ENCODE measurements at places on chromosomes 11 and 22.

- no peak for DNase-seq
Observed at GRCh38 chr11:9214765-9215164, 50.4 kb downstream of the DENND5A start.

- no peak for DNase-seq
Observed at GRCh38 chr11:75656044-75656727, 12.7 kb downstream of the MAP6 start.

DNA sequence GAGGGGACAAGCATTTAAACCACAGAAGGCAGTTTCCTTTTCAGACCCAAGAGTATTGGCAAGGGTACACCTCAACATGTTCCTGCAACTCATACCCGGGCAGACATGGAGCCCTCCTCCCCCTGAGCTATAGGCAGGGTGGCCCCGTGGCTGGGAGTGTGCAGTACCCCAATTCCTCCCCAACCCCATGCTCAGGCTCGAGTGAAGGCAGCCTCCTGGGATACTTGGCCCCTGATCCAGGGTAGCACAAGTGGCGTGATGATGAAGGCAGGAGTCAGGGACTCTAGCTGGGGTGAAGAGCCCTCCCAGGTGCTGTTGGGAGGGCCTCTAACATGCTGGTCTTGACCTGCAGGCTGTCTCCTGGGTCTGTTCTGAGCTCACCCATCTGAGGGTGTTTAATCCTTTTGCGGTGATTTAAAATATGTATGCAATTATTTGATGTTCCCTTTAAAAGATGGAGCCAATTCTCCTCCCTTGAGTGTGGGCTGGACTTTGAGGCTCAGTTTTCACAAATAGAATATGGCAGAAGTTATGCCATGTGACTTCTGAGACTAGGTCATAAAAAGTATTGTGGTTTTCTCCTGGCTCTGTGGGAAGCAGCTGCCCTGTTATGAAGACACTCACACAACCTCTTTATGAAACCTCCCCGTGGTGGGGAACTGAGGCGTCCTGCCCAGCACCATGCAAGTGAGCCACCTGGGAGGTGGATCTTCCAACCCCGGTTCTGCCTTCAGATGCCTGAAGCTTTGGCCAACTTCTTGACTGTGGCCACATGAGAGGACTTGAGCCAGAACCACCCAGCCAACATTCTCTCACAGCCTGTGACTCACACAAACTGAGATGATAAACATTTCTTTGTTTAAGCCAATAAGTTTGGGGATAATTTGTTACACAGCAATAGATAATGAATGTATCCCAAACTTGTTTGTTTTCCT is 54.7 kb upstream of the NECTIN1 start:
- DNase-seq = no peak

DNA sequence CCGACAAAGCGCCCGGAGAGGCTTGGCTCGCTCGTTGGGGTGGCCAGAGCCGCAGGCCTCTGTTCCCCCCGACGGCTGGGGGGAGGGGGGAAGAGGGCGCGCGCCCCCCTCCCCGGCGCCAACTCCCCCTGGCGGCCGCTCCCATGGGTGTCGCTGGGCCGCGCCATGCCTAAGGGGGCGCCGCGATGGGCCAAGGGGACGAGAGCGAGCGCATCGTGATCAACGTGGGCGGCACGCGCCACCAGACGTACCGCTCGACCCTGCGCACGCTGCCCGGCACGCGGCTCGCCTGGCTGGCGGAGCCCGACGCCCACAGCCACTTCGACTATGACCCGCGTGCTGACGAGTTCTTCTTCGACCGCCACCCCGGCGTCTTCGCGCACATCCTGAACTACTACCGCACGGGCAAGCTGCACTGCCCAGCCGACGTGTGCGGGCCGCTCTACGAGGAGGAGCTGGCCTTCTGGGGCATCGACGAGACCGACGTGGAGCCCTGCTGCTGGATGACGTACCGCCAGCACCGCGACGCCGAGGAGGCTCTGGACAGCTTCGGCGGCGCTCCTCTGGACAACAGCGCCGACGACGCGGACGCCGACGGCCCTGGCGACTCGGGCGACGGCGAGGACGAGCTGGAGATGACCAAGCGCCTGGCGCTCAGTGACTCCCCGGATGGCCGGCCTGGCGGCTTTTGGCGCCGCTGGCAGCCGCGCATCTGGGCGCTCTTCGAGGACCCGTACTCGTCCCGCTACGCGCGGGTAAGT is 1.4 kb downstream of the KCNC1 start:
- no peak for DNase-seq

GRCh38 chr11:36605221-36606216 is 7.5 kb upstream of the RAG2 start:
- no peak for DNase-seq

DNA sequence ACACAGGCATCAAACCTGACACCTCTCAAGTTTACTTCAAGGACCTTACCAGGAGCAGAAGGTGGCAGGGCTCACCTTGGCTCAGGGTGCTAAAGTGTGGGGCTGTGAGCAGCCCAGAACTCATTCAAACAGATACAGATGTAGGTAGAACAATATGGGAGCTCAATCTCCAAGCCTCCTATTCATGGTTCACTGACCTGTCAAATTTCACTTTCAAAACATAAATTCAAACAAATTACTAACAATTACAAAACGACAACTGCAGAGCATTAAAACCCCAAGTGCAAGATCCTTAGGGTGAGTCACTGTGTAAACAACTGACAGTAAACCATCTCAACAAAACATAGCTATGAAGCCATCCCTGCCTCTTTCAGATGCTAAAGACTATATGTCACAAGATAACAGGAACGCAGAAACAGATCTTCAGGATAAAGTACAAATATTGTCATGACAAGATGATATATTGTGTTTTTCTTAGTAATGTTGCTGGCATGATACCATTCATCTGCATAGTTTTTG is 303.5 kb upstream of the ANO3 start:
- DNase-seq = no peak

DNA sequence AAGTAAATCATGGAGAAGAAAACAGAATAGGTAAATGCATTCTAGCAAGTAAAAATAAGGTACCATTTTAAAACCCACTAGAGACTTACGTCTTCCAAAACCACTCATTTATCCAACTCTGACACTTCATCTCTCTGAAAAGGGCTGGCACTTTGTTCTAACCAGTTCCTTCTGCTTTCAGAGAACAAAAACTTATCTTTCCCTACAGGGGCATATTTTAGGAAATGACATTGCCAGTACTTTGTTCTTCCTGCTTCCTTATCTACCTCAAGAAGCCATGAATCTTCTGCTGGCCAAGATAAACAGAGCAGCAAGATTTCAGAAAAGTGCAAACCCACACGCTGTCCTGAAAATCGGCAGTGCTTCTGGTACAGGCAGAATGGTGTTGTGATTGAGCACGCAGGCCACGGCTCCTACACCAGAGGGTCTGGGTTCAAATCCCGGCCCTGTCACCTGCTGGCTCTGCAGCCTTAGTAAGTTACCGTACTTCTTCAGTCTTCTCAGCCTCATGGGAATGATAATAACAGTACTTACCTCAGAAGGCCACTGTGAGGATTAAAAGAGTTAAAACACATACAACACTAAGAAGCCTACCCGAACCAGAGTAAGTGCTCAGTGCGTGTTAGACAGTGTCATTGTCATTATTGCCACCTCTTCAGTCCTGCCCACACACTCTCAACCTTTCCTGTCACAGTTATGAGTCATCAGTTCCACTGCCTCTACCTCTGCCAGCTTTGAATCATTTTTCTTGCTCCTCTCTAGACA is 11.0 kb downstream of the MPZL3 start:
- peak; percentile 39 for DNase-seq

- no peak for DNase-seq
Observed at GRCh38 chr22:30045494-30045887, 34.8 kb upstream of the HORMAD2 start.

DNA sequence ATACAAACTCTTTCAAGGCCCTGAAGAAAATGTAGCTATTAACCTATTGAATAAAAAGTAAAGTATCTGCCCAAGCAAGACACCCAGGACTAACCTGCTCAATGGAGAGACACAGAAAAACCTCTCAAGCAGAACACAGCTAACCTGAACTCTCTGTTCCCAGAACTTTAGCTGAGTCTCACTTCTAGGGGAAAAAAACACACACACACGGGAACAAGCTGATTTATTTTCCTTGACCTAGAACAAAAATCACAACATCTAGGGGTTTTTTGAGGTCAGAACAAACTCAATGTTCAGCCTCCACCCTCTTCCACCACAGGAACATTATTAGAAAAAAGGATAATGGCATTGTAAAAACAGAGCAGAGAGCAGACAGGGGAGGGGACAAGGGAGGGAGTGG is 121.6 kb downstream of the BBOX1 start:
- no peak for DNase-seq

- no peak for DNase-seq
Observed at GRCh38 chr22:48926643-48927042, 901.0 kb downstream of the BRD1 start.

DNA sequence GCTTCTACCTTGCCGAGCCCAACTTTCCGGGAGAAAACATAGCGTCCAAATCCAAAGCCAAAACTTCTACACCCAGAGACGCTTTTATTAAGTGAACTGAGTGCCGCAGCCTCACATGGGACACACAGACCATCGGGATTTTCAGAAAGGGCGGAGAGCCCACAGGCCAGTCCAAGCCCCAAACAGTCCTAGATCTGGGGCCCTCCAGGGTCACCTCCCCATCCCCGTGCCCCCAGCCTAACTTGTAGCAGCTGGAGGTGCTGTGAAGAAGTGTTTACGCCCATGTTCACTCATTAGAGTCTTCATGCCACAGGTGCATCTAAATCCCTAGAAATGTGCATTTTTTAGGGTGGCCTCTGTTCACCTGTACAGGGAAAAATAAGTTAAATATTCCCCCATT is 14.1 kb upstream of the ADORA2A start:
- DNase-seq = no peak

GRCh38 chr11:41897991-41898390 is 438.5 kb upstream of the LRRC4C start:
- no peak for DNase-seq

GRCh38 chr11:72848846-72849466 is 34.7 kb downstream of the ATG16L2 start:
- DNase-seq = no peak

DNA sequence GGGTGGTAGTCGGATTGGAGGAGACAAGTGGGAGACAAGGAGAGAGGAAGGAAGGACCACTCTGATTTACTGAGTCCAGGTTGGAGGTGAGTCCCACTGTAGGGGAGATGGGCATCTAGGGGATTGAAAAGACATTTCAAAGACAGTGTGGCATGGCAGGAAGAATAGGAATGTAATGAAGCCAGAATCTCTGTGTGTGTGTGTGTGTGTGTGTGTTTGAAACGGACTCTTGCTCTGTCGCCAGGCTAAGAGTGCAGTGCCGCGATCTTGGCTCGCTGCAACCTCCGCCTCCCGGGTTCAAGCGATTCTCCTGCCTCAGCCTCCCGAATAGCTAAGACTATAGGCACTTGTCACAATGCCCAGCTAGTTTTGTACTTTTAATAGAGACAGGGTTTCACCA is 4.2 kb upstream of the CSDC2 start:
- no peak for DNase-seq

DNA sequence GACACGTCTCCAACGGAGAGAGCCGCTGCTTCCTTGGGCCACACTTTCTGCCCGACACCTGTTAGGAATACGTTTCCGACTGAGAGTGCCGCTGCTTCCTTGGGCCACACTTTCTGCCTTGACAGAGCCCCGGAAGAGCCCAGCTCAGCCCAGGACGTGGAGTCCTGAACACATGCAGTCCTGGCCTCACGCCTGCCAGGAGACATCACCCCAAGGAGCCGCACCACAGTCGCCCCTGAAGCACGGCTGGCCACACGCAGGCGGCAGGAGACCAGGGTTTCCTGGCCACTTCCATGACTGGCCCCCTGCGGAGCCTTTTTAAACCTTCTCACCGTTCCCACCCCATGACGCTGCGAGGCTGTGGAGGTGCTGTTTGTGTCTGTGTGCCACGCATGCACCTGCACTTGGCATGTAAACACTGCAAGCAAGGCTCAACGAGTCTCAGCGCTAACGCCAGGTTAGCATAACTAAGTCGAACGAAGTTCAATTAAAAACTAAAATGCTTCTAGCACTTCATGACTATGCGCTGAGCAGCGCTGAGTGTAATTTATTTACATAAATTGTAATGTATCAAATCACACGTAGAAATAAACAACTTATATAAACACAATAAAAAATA is 8.8 kb downstream of the TOLLIP start:
- no peak for DNase-seq

- DNase-seq = no peak
Observed at GRCh38 chr11:107215010-107215409, 196.7 kb upstream of the GUCY1A2 start.

GRCh38 chr11:121869478-121869877 is 246.5 kb downstream of the BLID start:
- no peak for DNase-seq

DNA sequence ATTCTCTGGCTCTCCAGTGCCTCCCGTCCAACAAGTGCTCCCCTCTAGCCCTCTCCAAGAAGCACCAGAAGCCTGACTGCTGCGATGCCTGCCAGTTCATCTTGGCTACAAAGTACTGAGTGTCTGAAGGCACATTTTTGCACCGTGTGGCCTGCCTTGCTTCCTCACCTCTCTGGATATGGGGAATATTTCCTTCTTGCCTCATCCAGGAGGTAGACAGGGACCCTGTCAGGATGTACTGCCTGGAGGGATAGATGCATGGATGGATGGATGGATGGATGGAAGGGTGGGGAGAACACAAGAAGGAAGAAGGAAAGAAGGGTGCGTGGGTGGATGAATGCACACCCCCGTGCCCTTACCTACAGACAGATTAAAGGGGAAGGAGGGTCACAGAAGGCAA is 27.6 kb downstream of the KCTD17 start:
- no peak for DNase-seq

DNA sequence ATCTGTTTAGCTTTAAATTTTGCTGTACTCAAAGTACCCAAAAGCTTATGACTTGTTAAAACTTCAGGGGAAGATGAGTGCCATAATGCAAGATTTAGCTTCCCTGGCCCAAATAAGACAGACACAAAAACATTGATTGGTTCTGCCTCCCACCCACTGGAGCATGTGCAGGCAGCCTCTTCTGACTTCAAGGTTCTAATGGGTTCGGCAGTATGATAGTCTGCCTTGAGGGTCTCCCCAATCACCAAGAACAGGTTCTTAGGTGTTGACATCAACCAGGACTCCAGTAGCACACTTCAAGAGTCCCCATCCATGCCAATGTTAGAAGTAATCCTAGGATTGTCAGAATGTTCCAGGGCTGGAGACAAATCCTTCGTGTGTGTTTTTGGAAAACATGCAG is 12.5 kb downstream of the EIF4G2 start:
- DNase-seq = no peak

GRCh38 chr11:119189393-119189792 is 4.1 kb downstream of the NHERF4 start:
- no peak for DNase-seq

DNA sequence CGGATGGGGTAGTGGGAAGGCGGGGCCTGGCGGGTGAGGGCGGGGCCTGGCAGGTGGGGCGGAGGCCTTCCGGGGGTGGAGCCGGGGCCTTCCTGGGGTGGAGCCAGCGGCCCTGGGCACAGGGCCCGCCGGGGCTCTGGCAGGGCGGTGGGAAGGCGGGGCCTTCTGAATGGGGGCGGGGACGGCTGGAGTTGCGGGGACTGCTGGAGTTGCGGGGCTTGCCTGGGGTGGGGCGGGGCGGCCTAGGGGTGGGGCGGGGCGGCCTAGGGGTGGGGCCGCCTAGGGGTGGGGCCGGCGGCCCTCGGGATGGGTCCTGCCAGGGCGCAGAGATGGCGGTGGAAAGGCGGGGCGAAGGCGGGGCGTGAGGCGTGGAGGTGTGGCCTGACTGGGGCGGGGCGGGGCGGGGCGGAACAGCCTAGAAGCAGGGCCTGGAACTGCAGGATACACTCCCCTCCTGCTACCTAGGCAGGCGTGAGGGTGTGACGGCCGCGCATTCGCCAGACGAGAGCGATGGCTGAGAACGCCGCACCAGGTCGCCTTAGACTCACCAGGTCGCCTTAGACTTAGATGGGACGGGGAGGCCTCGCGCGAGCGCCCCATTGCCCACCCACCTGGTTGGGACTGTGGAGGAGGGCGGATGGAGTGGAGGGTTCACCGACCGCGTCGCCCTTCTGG is 19.3 kb downstream of the RRP7A start:
- DNase-seq = peak; percentile 59

All from stimulated activated CD8-positive, alpha-beta memory T cell treated with anti-CD3 and anti-CD28 coated beads, Interleukin-12 subunit alpha, Interleukin-12 subunit beta, amount 100 ng/mL, for 4 hours (primary cell).